ENCODE measurements at places on chromosomes 1 and 21.

- DNase-seq = no peak
Measured at GRCh38 chr1:152186556-152187285, 27.7 kb upstream of the RPTN start.

GRCh38 chr1:68955424-68955823 is 458.5 kb upstream of the DEPDC1 start:
- no peak for DNase-seq

DNA sequence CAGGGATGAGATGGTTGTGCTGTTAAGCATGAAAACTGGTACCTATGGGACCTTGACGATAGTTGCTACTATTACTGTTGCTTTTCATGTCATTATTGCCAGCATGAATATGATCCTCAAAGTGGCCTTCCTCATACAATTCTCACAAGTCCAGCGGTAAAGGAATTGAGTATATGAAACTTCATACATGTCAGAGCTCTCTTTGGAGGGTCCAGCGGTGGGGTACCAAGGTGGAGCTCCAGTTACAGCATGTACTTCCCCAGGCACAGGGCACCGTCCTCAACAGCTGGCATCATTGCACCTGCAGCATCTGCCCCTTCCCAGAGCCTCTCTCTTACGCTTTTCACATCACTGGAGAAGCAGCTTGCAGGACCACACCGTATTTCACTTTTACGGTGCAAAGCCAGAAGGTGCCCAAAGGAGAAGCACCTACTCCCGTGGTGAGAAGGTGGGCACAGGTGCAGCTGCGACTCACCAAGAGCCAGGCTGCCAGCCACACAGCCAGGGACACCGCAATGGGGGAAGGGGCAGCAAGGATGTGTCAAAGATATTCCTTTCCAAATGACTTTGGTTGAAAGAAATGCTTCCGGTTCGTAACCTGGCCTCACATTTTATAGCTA is 166.4 kb upstream of the IRF2BP2 start:
- DNase-seq = no peak

DNA sequence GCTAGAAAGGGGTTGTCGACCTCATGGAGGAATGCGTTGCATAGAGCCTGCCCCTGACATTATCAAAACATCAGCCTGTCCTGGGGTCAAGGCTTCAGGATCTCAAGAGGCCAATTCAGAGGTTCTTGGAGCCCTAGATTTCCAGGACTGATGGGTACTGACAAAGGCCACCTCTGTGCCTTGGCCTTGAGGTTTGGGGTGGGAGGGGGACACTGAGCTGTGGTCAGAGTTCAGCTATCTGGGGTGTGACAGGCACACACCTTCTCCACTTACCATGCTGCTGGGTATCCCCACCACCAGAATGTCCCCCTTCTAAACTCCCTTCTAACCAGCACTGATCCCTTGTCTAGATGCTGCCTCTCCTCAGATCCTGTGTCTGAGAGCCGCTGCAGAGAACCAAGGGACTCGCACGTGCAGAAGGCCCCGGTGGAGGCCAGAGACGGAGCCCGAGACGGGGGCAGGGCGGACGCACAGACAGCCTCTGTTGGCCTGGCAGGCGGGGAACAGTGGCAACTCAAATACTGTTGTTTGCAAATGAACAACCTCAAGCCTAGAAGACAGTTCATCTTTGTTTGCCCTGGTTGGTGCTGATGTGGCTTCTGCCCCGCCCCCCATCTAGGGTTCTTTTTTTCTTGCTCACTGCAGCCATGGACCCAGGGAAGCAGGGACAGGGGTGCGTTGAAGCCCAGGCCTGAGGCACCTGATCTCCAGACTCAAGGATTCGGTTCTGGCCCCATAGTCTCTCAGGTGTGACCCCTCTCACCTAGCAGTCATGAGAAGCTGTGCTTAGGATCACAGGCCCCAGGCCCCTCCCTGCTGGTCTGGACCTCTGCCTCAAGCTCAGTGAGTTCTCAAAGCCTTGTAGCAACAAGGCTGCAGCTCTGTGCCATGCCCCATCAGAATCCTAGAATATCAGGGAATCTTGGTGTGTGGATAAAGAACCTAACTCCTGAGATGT is 28.1 kb upstream of the CSF1 start:
- no peak for DNase-seq

DNA sequence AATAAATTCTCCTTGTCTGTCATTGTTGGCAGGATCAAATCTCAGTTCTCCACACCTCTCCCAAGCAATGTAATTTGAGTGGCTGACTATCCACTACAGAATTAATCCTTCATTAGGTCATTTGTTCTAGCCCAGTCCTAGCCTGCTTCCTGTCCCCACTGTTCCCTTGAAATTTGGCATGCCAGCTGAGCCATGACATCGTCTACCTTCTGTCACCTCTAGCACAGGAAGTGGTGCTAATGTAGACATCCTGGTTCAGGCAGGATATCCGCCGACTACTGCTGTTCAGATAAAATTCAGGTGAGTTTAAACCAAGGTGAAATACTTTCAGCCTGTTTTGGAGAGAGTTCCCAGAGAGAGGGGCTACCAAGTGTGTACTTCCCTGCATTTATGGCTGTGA is 5.9 kb downstream of the CHRM3 start:
- no peak for DNase-seq

DNA sequence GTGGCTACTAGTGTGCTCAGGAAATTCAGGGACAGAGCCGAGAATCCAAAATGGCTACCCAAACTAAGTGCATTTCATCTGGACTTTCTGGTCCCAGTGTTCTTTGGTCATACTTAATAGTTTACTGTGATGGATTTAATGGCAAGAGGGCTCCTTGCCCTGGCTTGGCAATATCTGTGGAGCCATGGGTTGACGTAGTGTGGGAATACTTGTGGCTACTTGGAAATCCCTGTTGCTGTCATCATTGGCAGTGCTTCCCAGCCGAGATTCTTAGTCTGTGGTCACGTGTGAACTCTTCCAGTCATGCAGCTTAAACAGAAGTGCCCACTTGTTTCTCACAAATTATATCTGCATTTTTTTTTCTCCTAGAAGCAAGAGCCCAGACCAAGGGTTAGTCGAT is 198.9 kb downstream of the HS2ST1 start:
- no peak for DNase-seq

- DNase-seq = no peak
Measured at GRCh38 chr1:9671377-9672140, 20.0 kb downstream of the PIK3CD start.

- DNase-seq = no peak
Measured at GRCh38 chr1:22794647-22795365, 84.2 kb downstream of the EPHB2 start.

GRCh38 chr1:40699787-40700186 is 8.3 kb downstream of the NFYC start:
- DNase-seq = no peak
